Upper lobe of left lung (tissue), 6 donors: ENCODE measurements at places on chromosomes 1 and 21. TPM values are rescaled to one million over a fixed set of nuclear protein-coding genes. Genes with fewer than 3 reads are reported as not detected.

GRCh38 chr1:172790245-172790644, 131.3 kb downstream of the FASLG start:
- H3K27ac ChIP-seq: no peak overlapping the region
- H3K27me3 ChIP-seq: no peaks in the 10 kb centered on the region

- H3K4me3 ChIP-seq: peak overlapping the region; percentile 62
- peak overlapping the region; percentile 67 for H3K27ac ChIP-seq
- no peaks in the 10 kb centered on the region for H3K27me3 ChIP-seq
- H3K36me3 ChIP-seq: no peaks in the 10 kb centered on the region
- no peak for DNase-seq
These were observed 1.0 kb downstream of the KCNK1 start for GRCh38 chr1:233614743-233615521.

Gene HSD3B2
- 2.1 TPM for total RNA-seq

- no peak for DNase-seq
- H3K27me3 ChIP-seq: no peaks in the 10 kb centered on the region
- H3K36me3 ChIP-seq: peaks cover 2% of the 10 kb centered on the region
- H3K27ac ChIP-seq: no peak overlapping the region
- H3K4me1 ChIP-seq: no peaks in the 10 kb centered on the region
These were observed 9.4 kb downstream of the SNAP47 start for GRCh38 chr1:227744668-227745067.

GRCh38 chr1:67816095-67816475, 17.2 kb downstream of the GNG12 start:
- no peak overlapping the region for H3K4me3 ChIP-seq
- no peak for DNase-seq
- no peaks in the 10 kb centered on the region for H3K27me3 ChIP-seq
- no peaks in the 10 kb centered on the region for H3K36me3 ChIP-seq

DNA sequence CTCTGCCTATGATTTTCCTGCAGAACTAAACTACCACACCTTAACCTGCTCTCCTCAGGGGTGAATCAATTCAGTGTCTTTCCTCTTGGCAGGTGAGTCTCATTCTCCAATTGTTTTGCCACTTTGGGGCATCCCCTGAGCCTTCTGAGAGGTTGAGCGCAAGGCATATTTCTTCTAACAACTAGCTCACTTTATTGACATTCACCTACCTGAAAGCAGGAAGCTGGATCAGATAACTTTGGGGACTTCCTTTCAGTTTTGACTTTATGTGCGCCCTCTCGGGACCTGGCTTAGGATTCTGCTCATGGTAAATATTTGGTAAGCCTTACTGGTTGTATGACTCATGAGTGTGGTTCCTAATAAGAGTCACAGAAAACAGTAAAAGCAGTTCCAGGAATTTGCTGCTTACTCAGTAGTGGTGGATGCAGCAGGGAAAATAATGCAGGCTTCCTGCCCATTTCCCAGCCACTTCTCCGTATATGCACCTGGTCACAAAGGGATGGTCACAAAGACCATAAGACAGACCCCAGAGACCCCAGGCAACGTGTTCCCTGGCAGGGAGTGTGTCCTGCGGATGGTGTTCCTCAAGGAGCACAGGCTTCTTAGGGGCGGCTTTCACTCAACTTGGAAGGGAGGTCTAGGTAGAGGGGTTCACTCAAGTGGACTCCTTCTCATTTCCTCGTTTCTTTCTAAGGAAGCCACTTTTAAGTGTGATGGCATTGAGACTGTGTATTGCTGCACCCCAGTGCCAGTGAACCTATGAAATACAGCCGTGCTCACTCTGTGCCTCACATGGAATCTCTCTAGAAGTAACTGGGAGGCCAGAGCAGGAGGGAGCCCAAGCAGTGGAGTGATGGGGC, 22.0 kb upstream of the BATF3 start:
- no peak overlapping the region for H3K27ac ChIP-seq
- DNase-seq: no peak
- H3K4me3 ChIP-seq: no peak overlapping the region
- H3K27me3 ChIP-seq: no peaks in the 10 kb centered on the region
- no peaks in the 10 kb centered on the region for H3K4me1 ChIP-seq

DNA sequence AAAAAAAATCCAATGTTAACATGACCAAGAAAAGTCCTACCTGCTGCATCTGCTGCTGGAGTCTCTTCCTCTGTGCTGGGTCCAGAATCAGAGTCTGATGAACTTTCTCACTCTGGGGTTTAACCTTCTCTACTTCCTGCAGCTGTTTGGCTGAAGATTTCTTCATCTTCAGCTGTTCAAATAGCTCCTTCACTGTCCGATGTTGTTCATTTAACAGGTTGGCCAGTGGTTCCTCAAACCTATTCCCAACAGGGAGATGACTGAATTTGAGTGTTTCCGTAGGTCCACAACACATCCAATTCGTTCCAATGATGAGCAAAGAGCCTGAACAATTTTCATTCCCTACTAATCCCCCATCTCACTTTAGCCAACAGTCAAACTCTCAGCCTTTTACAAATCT, 79.4 kb downstream of the GON4L start:
- H3K4me1 ChIP-seq: no peaks in the 10 kb centered on the region
- H3K27me3 ChIP-seq: no peaks in the 10 kb centered on the region
- no peak overlapping the region for H3K4me3 ChIP-seq
- no peak for DNase-seq
- peaks cover 89% of the 10 kb centered on the region for H3K36me3 ChIP-seq
- no peak overlapping the region for H3K27ac ChIP-seq

DNA sequence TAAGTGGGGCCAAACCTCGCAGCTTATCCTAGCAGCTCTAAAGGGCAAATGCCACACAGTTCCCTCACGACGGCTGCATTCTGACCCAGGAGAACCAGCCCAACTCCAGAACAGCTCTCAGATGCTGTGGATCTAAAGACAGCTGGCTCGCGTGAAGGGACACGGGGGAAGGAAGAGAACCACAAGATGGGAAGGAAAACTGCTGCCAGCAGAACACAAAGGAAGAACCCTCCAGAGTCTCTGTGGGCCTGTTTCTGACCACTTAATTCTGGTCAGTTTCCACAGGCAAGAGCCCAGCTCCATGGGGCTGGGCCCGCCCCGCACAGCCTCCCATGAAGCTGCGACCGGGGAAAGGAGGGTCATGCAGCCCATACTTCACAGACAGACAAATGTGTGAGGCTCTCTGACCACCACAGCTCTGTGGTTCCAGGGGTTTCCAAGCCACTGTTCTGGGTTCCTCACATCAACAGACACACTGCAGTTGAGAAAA, 61.1 kb downstream of the SLC45A1 start:
- H3K27ac ChIP-seq: peak overlapping the region; percentile 61
- no peak for DNase-seq
- H3K27me3 ChIP-seq: no peaks in the 10 kb centered on the region
- peaks cover 77% of the 10 kb centered on the region for H3K4me1 ChIP-seq
- no peaks in the 10 kb centered on the region for H3K36me3 ChIP-seq

DNA sequence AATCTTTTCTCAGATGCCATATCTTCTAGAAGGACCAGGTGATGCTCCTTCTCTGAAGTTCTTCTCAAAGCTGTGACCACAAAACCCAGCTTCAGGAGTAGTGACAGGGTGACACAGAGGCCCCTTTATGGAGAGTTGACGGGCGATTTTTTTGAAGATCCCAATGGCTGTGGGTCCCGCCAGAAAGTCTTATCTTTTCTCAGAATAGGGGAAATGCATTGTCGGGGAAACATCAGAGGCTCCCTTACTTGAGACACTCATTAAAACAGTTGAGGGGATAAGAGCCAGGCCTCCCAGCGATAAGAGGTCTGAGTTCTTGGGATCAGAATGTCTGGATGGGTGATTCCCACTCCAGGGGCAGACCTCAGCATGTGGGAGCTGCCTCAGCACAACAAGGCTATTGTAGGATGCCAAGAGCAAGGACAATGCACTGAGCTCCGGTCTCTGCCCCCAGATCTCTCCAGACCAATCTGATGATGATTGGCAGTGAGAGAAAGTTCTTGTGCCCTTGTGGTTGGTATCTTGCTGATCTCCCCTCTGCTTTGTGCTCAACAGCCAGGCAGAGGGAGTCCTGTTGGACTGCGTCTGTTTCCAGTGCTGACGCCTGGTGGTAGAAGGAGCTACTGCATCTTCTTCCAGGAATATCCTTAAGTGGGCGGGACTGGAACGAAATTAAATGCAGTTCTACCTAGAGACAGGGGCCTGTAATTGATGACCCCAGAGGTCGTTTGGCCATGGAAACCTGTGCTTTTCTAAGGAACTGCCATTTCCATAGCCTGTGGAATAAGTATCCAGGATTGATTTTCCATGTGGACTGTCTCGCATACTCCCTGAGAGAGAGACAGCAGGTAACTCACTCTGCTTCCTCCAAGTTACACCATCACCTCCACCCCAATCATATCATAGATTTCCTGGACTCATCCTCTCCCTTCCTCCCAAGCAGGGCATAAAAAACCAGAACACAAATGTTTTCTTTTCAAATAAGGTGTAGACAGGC, 6.8 kb upstream of the ACKR1 start:
- peak; percentile 65 for DNase-seq
- peaks cover 20% of the 10 kb centered on the region for H3K4me1 ChIP-seq
- no peak overlapping the region for H3K4me3 ChIP-seq
- H3K36me3 ChIP-seq: no peaks in the 10 kb centered on the region
- H3K27ac ChIP-seq: no peak overlapping the region

- no peak overlapping the region for H3K4me3 ChIP-seq
- no peak for DNase-seq
- no peaks in the 10 kb centered on the region for H3K4me1 ChIP-seq
- H3K27ac ChIP-seq: no peak overlapping the region
These were observed 443.0 kb upstream of the RUNX1 start for GRCh38 chr21:35491920-35492678.
